WERI-Rb-1 (cell line): ENCODE measurements at places on chromosomes 2 and 18.

GRCh38 chr2:135963841-135964240 is 21.6 kb downstream of the DARS1 start:
- DNase-seq: no peak

DNA sequence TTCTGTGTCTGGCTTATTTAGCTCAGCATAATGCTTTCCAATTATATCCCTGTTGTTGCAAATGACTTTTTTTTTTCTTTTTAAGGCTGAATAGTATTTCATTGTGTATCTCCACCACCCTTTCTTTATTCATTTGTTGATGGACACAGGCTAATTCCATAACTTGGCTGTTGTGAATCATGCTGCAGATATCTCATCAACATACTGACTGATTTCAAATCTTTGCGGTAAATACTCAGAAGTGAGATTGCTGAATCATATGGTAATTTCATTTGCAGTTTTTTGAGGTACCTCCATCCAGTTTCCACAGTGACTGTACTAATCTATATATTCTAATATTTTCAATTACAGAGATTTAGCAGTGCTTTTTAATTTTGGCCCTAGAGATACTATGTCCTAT is 266.2 kb downstream of the TMX3 start:
- no peak for DNase-seq

GRCh38 chr2:32430804-32431203 is 74.0 kb downstream of the BIRC6 start:
- DNase-seq: no peak

- DNase-seq: no peak
Observed at GRCh38 chr2:36658277-36658748, 38.2 kb upstream of the VIT start.
